Hepatocyte (in vitro differentiated cells): ENCODE measurements at places on chromosomes 5 and 9. TPM values are rescaled to one million over a fixed set of nuclear protein-coding genes. Genes with fewer than 3 reads are reported as not detected.
A peak's percentile ranks its signal among the peaks of the same experiment; 100 is the strongest.

FBXW11 gene
- 26.7 and 38.0 TPM in 2 replicates for polyA plus RNA-seq

CAMK2A gene
- polyA plus RNA-seq, result 1.0 and 1.2 TPM in 2 replicates

ZBTB26 gene
- polyA plus RNA-seq, result 2.6 and 2.9 TPM in 2 replicates

SURF2 gene
- polyA plus RNA-seq, result 22.9 and 25.5 TPM in 2 replicates

GRCh38 chr9:37029776-37030610 lies 4.1 kb downstream of the PAX5 start:
- peak; percentile 14 for DNase-seq

GRCh38 chr5:33146881-33147280 lies 293.9 kb upstream of the TARS1 start:
- DNase-seq, result no peak

GRCh38 chr5:168295574-168296201 lies 4.2 kb downstream of the WWC1 start:
- DNase-seq, result peak; percentile 70

DNA sequence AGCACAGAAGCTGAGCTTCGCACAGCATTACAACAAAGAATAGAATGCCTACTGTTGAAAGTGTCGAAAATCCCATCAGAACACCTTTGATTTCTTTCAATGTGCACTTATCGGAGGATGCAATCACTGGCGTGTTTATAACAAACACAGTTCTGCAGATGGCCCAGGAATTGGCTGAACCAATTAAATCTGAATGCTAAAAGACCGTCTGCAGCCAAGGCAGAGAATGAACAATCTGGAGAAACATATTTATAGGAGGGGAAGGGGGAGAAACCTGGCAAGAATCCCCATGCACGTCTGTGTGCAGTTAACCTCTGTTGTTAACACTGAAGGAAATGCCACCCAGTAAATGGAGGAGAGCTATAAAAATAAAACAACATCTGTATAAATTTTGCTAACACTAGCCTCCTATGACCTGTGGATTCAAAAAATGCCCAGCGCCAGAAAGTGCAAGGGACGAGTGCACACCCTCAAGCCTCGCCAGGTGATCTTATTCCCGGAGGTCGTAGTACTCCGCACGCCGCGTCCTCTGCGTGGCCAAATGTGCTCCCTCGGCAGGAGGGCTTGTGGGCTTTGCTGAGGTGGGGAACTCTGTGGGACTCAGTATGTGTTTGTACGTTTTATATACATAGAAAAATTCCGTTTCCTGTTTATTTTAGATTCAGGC lies 56.8 kb downstream of the PTCH1 start:
- DNase-seq, result no peak

- DNase-seq, result no peak
Observed at GRCh38 chr5:51651476-51651875, 268.2 kb downstream of the ISL1 start.

DNA sequence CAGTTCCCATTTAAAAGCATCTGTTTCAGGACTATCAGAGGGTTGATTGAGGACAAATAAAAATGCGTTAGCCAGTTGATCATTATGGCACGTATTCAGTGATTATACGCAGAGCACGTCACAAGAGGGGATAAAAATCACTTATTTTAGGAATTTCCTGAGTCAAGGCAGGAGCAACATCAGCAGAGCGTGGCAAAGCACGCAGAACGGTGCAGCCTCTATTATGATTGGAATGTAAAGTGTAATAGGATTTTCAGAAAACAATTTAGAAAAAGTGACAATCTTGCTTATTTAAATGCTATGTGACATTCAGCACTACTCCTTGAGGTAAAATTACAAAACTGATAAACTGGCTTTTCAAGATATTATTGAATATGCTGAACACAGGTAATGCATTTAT lies 413.6 kb upstream of the DAP start:
- DNase-seq, result no peak

DNA sequence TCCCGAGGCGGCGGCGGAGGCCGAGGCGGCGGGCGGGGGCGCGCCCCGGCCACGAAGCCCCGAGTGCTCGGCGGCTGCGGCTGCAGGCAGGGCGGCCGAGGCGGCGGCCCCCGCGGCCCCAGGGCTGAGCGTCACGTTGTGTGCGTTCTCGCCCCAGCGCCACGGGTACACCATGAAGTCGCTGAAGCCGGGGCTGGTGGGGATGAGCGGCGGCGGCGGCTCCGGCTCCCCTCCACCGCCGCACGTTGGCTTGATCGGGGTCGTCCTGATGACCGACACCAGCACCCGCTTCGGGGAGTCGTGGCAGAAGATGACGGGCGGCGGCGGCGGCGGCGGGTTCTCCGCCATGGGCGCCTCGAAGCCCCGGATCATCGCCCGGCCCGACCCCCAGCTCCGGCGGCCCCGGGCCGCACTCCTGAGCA lies 498 bp downstream of the ZNF367 start:
- no peak for DNase-seq

- no peak for DNase-seq
Observed at GRCh38 chr5:79074641-79075040, 5.1 kb downstream of the BHMT2 start.

DNA sequence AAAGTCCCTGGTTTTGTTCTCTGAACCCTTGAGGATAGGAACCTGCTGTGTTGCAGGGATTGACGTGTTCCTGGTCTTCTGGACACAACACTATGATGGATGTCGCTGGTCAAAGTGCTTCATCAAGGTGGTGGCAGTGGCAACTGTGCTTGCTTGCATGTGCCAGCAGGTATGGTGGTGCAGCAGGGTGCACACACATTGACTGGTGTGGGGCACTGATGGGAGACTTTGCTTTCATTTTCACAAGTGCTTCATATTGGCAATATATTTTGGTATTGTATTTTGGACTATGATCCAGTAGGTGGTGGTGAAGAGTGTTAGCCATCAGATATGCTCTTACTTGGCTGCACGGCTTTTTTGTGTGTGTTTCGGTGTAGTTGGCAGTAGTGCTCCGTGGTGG lies 479.8 kb upstream of the CTNND2 start:
- DNase-seq, result no peak

DNA sequence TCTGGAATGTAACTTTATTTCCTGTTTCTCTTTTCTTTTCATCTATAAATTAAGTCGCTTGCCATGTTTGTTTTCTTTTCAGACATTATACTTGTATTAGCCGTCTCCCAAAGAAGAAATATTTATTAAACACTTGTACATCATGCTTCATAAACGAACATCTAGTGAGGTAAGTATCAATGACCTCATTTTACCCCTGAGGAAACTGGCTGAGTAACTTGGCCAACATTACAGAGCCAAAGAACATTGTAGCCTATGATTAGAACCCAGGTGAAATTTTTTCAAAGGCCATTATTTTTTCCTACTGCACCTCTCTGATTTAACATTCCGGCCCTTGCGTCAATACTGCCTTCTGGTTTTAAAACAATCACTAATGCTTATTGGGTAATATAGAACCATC lies 4.2 kb downstream of the FREM1 start:
- DNase-seq, result no peak

- DNase-seq, result no peak
Observed at GRCh38 chr5:1470762-1471211, 25.5 kb upstream of the SLC6A3 start.

- no peak for DNase-seq
Observed at GRCh38 chr9:110114086-110114858, 93.7 kb downstream of the C9orf152 start.

DNA sequence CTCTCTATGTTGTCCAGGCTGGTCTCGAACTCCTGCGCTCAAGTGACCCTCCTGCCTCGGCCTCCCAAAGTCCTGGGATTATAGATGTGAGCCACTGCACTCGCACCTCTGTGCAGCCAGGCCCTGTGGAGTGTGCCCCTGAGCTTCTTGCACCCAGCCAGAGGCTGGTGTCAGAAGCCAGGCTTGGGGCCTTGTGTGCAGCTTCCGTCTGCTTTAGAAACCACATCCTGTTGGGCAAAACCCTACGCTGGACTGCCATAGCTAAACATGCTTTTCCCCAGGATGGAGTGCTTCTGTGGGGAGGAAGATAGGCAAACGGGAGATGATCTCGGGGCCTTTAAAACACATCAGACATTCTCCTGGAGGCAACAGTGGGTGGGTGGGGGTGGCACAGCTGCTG lies 40.1 kb downstream of the PRRT1B start:
- no peak for DNase-seq

GRCh38 chr9:19516348-19516747 lies 107.5 kb downstream of the ACER2 start:
- no peak for DNase-seq

DNA sequence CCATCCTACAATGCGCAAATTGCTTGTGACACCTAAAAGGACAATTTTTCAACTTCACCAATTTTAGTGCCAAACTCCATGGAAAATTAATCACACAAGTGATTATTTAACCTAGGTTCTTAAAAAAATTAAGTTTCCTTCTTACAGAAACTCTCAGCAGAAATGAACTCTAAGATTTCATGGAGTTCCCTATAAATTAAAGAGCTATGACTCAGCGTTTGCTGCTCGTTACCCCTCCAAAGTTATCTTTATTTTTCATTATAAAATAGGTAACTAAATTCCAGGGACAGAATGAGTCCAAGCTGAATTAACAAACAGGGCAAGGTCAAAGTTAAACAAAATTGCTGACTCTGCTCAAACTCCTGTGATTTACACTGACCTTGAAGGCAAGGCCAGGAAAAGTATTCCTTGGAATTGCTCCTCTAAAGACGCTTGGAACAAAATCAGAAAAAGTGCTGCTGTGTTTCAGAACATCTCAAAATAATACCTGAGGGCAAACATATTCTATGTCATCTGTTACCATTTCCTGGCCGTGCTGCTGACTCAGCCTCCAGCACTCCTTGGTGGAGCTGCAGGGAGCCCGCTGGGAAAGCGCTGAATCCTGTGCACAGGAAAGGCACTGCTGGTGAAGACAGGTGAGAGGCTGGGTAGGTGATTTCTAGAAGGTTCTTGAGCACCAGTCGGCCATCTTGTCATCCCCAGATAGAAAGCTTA lies 2.5 kb upstream of the CMBL start:
- peak; percentile 71 for DNase-seq

DNA sequence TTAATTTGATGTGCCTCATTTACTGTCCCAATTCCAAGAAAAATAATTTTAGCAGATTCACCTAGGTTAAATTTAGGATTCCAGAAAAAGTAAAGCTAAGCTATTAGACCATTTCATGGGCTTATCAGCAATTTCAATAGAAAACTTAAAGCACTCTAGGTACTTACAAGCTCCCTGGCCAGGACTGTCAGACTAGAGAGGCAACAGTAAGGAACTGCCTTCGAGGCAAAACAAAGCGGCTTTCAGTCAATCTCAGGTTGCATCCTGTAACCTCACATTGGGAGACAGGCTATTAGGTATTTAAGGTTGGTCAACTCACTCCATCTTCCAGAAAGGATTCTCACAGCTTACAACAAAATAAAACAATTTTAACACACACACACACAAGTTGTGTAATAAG lies 48.7 kb upstream of the FSD1L start:
- DNase-seq, result no peak

- no peak for DNase-seq
Observed at GRCh38 chr5:135211791-135212190, 177.8 kb upstream of the PITX1 start.

- no peak for DNase-seq
Observed at GRCh38 chr5:135605221-135605620, 26.4 kb upstream of the CXCL14 start.

GRCh38 chr5:9165546-9165945 lies 380.3 kb downstream of the SEMA5A start:
- DNase-seq, result no peak
